ENCODE measurements at places on chromosomes 3 and 15.
A peak's percentile ranks its signal among the peaks of the same experiment; 100 is the strongest.

DNA sequence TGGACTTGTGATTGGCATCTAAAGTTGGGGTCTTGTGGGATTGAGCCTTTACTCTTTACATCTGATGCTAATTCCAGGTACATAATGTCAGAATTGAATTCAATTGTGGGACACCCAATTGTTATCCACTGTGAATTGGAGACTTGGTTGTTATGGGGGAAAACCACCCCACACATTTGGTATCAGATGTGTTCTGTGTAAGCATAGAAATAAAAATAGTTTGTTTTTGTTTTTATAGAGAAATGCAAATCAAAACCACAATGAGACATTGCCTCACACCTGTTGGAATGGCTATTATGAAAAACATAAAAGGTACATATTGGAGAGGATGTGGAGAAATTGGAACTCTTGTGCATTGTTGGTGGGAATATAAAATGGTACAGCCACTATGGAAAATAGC, 58.5 kb downstream of the CPA3 start:
- DNase-seq, result no peak

- DNase-seq, result no peak
Measured at GRCh38 chr3:184538666-184539431, 22.7 kb upstream of the EPHB3 start.

GRCh38 chr15:68337826-68338225, 60.3 kb downstream of the FEM1B start:
- DNase-seq, result no peak

GRCh38 chr15:100764778-100765466, 114.7 kb upstream of the ALDH1A3 start:
- no peak for DNase-seq

GRCh38 chr3:48661501-48662144, 1.1 kb downstream of the CELSR3 start:
- peak; percentile 84 for DNase-seq

- no peak for DNase-seq
Measured at GRCh38 chr15:101808201-101808600, 3.8 kb upstream of the OR4F15 start.

DNA sequence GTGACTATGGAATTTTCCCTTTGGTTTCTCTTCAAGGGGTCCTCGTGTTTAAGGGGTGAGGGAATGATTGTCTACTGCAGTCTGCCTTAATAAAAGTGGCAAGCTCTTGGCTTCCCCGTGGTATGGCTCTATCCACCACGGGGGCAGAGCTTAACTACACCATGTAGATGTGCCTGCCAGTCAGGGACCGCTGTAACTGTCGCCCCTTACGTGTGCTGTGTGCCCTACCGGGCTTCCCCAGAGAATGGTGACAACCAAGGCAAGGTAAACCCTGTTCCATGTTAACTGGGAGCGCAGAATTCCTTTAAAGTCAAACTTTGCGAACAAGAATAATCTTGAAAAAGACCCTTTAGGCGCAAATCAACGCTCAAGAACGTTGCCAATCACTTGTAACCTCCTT, 966 bp upstream of the C3orf80 start:
- DNase-seq, result no peak

DNA sequence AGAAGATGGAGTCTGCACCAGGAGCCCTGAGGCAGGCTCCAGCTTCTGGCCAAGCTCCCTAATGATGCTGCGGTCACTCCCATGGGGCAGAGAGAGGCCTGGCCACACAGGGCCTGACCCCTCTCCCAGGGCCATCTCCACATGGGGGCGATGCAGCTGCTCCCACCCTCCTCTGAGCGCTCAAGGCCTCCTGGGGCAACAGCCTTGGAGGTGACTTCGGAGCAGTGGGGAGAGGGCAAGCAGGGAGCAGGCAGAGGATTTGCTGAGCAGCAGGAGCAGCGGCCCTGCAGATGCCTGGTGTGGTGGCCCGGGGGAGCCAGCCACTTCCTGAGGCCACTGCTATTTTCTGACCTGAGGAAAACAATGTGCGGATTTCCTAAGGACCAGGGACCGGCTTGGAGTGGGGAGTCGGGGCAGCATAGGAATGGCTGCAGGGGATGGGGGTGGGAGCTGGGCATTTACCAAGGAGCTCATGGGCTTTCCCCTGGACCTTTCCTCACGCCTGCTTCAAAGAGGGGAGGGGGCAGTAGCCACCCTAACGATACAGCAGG, 81.6 kb upstream of the RPL32 start:
- DNase-seq, result no peak

DNA sequence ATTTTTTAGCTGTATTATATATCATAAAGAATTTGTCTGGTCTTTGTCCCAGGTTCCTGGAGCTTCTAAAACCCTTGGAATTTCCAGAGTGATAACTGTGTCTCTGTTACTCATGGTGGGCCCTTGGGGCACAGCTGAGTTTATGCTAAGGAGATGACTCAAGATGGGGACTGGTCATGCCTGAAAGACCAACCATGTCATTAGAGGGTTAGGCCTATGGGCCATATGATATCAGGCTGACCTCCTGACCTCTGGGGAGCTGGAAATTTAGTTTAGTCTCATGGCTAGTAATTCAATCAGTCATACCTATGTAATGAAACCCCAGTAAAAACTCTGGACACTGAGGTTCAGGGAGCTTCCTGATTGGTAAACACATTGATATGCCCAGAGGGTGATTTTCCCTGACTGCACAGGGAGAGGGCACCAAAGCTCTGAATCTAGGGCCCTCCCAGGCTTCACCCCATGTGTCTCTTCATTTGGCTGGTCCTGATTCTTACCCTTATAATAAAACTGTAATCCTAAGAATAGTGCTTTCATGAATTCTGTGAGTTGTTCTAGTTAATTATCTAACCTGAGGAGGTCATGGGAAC, 69.6 kb downstream of the EEFSEC start:
- DNase-seq, result no peak

GRCh38 chr3:14741510-14741909, 66.6 kb downstream of the C3orf20 start:
- DNase-seq, result no peak

DNA sequence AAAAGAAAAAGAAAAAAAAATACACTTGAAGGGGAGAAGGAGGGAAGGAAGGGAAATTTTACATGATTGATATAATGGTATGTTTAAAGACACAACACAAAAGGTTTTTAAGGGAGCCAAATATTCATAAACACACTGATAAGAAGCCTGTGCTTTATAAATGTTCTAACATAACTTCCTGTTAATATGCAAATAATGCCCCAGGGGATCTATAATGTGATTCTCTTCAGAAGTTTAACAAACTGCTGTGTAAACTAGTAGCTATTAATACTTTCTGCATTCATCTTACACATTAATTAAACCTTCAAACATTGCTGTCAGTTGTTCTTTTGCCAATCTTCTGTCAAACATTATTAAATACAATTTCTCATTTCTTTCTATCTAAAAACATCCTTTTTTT, 231.6 kb downstream of the TJP1 start:
- DNase-seq, result no peak

GRCh38 chr3:154480033-154480432, 50.0 kb upstream of the GPR149 start:
- DNase-seq, result no peak

DNA sequence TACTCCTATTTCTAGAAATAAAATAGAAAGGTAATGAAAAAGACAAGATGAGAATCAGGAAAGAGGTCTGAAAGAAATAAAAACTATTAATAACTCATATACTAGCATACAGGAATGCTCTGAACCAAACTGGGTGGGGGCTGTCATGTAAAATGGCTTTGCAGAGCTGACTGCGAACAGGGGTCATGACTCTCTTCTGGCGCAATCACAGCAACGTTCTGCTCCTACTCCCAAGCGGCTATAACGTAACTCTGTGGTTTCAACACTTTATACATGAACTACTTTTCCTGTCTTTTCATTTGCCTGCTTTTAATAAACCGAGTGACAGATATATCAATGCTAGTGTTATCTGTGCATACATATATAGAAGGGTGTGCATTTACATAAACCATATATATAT, 116.7 kb downstream of the DLG1 start:
- DNase-seq, result no peak

DNA sequence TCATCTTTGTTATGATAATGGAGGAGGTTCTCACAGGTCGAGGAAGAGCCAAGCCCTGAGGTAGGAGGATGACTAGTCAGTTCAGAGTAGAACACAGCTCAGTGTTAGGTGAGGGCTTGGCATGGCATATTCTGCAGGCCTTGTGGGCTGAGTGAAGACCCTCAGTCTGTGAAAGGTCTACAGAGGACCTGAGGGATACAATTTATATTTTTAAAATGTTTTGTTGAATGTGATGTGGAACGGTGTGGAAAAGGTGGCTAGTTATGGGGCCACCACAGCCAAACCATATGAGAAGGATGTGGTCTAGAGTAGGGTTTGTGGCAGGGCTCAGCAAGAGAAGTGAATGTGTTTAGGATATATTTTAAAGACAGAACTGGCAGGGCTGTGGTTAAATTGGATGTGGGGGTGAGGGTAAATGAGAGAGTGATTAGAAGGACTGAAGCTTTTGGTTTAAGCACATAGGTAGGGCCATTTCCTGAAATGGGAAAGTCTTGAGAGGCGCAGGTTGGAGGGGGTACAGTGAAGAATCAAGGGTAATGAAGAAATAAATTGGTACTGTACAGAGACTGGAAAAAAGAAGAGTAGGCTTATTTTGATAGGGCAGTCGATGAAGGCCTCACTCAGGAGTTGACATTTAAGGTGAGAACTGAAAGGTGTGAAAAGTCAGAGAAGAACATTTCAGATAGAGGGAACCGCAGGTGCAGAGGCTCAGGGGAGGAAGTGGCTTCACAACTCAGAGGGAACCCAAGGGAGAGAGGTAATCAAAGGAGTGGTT, 60.5 kb downstream of the SPTSSB start:
- DNase-seq, result peak; percentile 90

- no peak for DNase-seq
Measured at GRCh38 chr3:124297062-124297980, 305.4 kb upstream of the ROPN1 start.

DNA sequence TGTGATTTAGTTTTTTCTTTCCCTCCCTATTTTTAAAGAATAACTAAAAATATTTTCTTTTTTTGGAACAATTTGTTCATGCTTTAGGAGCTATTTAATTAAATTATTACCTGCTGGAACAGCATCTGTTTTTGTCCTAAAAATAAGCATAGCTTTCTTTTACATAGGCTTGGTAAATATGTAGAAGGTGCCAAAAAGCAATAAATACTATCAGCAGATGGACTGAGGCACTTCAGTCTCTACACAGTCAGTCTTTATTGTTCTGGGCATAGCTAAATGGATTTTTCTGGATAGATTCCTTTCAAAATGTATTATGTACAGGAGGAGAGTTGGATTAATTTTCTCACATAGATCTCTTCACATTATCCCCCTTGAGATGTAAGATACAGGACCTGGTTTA, 223.5 kb downstream of the NAALADL2 start:
- DNase-seq, result no peak

- DNase-seq, result no peak
Measured at GRCh38 chr15:52039925-52040781, 21.1 kb downstream of the MAPK6 start.

DNA sequence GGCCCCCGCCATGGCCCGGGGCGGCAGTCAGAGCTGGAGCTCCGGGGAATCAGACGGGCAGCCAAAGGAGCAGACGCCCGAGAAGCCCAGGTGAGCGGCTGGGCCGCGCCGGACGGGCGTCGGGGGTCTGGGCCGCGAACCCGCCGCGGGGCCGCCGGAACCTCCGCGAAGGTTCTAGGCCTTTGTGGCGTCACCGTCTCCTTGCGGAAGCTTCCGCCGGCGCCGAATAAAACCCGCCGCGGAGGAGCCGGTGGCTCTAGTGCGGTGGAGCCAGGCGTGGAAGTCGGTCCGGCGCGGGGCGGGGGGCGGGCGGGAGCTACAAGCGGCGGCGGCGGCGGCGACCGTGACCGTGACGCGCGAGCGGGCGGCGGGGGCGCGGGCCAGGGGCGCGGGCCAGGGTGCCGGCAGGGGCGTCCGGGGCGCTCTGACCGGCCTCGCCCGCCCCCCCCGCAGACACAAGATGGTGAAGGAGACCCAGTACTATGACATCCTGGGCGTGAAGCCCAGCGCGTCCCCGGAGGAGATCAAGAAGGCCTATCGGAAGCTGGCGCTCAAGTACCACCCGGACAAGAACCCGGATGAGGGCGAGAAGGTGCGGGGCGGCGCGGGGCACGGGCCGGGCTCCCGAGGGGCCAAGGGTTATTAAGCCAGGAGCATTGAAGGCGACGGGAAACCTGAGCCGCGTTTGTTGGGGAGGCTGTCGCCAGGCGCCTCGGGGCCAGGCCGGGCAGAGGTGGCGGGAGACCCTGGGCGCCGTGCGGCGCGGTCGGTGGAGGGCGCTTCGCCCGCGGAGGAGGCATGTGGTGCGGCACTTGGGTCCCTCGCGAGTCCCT, at the start of gene DNAJA4:
TSS of gene DNAJA4 (plus strand) at position 259 of the 833 bp plus-strand sequence. CDS start at position 461, 202 bp downstream.
- DNase-seq, result peak; percentile 73

GRCh38 chr3:13451301-13451673, 28.8 kb upstream of the HDAC11 start:
- peak; percentile 27 for DNase-seq

DNA sequence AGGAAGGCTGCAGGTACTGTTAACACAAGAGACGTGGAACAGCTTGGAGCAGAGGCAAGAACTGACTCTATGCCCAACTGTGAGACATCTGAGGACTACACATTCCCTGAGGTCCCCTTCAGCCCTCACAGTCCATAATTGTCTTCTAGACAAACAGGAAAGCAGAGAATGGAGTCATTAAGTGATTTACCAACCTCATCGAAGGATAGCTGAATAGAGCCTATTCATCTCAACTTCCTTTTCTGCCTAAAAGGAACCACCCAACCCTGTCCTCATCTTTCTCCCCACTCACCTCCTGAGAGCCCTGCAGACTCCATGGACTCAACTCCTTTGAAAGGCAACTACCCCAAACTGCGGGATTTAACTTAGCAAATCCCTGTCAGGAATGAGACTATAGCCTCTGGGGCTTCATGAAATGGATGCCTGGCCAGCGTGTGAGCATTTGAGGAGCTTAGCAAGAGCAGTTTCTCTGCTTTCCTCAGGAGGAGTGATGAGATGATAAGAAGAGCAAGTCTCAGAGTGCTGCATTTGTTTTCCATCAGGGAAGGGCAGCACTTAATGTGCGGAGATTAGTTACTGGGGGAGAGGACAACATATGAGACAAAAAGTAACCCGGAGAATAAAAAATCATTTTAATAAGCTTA, 61.5 kb upstream of the FILIP1L start:
- no peak for DNase-seq

DNA sequence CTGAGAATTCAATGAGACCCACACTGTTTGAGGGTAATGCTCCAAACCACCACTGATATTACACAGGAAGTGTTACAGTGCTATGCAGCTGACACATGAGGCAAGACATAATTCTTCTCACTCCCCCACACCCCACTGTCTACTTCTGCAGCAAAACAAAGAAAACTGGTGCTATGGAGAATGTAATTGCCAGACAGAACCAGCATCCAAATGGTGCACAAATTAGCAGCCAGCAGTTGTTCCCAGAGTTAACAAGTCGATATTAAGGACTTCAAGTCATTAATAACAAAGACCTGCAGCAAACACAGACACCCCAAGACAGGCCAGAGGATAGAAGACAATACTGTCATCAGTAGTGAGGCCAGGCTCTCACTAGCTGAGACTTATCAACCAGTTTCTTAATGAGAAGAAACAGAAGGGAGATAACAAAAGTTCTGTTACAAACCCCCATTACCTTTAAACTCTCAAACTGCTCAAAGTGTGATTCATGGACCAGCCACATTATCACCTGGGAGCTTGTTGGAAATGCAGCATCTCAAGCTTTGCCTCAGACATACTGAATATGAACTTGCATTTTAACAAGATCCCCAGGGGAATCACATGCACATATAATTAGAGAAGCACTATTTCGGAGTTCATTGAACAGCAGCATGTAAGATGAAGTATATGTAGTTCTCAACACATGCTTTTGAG, 58.7 kb upstream of the FNDC3B start:
- DNase-seq, result no peak

- no peak for DNase-seq
Measured at GRCh38 chr3:12040902-12041301, 36.7 kb downstream of the SYN2 start.

- no peak for DNase-seq
Measured at GRCh38 chr3:146223401-146224373, 27.2 kb downstream of the PLSCR4 start.

Measured in activated CD8-positive, alpha-beta T cell treated with anti-CD3 and anti-CD28 coated beads, Interleukin-2, amount 10 ng/mL, durations not matched to agents 7 days and 5 days (primary cell).